ENCODE measurements at places on chromosomes 12 and 14.
A peak's percentile ranks its signal among the peaks of the same experiment; 100 is the strongest.

DNA sequence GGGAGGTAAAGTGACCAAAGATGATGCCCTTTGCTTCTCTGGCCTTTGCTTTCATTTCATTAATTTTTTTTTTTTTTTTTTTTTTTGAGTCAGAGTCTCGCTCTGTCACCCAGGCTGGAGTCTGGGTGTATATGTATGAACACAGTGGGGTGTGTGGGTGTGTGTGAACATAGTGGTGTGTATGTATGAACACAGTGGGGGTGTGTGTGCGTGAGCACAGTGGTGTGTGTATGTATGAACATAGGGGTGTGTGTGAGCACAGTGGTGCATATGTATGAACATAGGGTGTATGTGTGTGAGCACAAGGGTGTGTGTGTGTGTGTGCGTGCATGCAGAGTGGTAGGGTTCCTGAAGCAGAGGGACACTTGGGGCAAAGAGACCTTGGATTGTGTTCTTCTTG lies 9.6 kb downstream of the KLC1 start:
- DNase-seq = no peak

DNA sequence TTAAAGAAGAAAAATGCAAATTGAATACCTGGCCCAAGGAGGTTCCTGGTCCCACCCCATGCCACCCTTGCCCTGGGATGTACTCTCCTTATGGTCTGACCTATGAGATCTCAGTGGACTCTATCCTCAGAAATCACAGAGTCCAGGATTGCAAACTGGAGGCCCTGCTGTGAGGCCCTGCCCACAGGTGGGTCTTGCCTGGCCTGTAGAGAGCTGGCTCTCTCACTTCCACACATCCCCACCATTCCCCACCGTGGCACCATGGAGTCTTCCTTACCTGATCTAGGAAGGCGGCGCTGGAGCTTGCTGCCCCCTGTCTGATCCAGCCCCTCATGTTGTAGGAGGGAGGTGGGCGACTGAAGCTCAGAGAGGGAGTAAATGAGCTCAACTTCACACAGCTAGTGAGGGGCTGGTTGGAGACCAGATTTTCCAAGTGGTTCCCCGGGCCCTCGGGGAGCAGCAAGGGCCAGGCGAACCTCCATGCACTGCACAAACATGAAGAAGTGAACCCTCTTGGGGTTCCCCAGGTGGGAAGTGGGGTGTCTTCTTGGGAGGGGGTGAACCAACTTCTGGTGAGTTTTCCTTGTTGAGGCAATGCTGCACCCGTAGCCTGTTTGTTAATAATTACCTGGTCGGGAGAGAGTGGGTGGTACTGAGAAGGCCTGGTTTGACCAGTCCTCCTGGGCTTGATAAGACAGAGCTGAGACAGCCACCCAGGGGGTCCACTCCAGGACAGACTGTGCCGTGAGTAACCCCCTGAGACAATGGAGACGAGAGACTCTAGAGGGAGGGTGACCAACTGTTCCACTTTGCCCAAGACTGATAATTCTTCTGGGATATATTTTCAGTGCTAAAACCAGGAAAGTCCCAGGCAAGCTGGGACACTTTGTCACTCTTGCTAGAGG lies at the start of gene SERPINA4:
Gene SERPINA4, plus strand, starts transcription at position 692 of the 905 bp plus-strand sequence. CDS start 2,041 bp downstream, outside the sequence.
- no peak for DNase-seq

- DNase-seq = no peak
Observed at GRCh38 chr14:54354968-54355641, 41.7 kb upstream of the CDKN3 start.

DNA sequence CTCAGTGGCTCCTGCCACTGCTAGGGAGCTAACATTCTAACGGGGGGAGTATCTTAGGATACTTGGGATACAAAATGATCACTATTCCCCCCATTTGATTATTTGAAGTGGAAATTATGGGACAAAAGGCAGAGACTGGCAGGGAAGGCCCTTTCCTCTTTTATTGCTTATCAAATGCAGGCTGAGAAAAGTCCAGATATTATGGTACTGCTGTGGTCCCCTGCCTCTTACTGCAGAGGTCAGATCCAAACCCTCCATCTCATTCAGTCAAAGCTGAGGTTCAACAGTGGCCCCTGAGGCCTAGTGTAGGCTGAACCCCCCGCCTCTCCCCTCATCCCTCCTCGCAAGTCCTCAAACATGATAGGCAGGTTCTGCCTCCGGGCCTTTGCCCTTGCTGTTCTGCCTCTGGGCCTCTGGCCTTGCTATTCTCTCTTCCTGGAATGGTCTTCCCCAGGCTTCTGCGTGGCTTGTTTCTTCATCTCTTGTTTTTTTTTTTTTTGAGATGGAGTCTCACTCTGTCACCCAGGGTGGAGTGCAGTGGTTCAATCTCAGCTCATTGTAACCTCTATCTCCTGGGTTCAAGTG lies 34.2 kb downstream of the KRT80 start:
- DNase-seq = no peak

DNA sequence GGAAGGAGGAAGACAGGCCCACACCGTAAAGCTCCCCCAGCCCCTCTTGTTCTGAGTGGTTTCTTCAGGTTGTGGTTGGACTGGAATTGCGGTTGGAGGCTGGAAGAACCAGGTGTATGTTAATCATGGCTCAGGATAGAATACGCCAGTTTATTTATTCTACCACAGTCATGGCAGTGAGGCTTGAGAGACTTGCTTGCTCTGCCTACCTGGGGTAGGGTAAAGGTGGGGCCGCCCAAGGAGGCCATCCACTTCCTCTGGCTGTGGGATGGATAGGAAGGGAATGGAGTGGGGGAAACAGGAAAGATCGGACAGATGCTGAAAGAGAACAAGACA lies 8.1 kb downstream of the SHMT2 start:
- DNase-seq = no peak

DNA sequence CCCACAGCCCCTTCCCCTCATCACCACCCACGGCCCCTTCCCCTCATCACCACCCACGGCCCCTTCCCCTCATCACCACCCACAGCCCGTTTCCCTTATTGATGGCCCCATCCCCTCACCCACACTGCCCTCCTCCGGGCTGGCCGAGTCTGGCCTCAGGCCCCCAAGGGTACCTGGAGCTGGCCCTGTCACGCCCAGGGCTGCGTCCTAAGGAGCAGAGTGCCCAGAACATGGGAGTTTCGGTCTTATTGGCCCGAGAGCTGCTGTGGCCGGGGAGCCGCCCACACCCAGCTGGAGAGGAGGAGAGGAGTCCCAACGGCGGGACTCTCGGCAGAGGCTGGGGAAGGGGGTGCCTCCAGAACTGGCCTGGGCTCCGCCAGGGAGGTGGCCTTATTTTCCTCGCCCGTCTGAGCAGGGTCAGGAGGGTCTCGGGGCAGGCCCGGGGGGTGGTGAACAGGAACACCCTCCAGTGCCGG lies 182.3 kb downstream of the KIF26A start:
- no peak for DNase-seq

GRCh38 chr14:76085358-76085757 lies 66.4 kb upstream of the GPATCH2L start:
- no peak for DNase-seq

DNA sequence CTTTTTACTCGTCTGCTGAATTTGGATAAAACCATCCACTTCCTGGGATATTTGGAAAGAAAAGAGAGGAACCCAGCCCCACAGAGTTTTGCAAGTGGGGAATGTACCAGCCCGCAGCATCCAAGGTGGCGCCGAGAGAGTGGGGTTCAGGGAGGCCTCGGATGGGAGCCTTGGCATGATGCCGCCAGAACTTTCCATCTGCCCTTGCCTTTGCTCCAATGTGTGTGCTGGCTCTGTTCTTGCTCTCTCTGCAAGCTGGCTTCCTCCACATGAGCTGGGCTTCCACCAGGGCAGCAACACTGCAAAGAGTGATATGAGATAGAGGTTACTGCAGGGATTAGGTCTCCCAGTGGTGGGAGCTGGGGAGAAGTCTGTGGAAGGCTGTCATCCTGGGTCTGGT lies 6.6 kb upstream of the SERPINA12 start:
- no peak for DNase-seq

DNA sequence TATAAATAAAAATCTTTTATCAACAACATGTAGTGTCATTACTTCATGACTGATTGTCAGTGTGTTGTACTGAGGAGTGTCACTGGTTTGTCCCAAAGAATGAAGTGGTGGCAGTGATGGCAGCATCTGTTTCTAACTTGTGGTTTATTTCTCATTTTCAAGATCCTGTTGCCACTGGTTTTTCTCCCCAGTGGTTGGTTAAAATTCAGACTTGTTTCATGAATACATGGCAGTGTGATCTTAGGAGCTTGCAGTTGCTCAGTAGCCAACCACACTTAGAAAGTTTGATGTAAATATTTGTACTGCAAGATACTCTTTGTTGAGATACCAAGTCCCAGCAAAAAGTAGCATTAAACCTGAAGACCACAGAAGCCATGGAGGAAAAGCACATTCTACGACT lies 69.8 kb downstream of the PLEKHA5 start:
- no peak for DNase-seq

DNA sequence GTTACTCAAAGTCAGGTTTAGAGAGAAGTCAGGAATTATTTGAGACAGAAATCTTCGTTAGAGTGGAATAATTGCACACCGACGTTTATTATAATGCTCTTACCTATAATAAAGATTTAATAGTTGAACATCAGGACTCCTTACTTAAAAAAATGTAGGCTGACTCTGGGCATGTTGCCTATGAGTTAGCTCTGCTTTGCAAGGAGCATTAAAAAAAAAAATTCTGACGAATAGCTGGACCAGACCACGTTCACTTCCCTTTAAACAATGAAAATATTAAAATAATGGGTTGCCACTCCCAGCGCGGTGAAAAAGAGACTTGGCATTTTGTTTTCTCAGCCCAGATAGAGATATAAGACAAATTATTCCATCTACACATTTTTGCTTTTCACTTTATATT lies 574 bp upstream of the FANCM start:
- no peak for DNase-seq

DNA sequence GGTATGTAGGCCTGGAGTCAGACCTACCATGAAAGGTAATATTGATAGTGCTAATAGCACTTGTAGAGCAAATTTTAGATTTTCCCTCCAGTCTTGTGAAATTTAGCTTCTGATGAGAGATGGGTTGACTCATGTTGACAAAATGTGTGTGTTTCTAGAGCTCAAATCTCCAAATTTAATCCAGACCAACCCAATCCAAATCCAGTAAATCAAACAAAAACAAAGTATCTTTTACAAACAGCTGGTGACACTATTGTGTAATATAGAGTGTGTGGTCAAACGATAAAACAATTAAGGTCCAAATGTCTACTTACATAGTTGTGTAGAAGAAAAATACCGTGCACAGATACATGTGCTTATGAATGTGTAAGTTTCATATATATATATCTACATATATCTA lies 63.4 kb upstream of the KITLG start:
- DNase-seq = no peak

- no peak for DNase-seq
Observed at GRCh38 chr12:129776977-129777667, 126.7 kb downstream of the TMEM132D start.

- DNase-seq = peak; percentile 90
Observed at GRCh38 chr14:77158175-77158881, 16.7 kb upstream of the ZDHHC22 start.

DNA sequence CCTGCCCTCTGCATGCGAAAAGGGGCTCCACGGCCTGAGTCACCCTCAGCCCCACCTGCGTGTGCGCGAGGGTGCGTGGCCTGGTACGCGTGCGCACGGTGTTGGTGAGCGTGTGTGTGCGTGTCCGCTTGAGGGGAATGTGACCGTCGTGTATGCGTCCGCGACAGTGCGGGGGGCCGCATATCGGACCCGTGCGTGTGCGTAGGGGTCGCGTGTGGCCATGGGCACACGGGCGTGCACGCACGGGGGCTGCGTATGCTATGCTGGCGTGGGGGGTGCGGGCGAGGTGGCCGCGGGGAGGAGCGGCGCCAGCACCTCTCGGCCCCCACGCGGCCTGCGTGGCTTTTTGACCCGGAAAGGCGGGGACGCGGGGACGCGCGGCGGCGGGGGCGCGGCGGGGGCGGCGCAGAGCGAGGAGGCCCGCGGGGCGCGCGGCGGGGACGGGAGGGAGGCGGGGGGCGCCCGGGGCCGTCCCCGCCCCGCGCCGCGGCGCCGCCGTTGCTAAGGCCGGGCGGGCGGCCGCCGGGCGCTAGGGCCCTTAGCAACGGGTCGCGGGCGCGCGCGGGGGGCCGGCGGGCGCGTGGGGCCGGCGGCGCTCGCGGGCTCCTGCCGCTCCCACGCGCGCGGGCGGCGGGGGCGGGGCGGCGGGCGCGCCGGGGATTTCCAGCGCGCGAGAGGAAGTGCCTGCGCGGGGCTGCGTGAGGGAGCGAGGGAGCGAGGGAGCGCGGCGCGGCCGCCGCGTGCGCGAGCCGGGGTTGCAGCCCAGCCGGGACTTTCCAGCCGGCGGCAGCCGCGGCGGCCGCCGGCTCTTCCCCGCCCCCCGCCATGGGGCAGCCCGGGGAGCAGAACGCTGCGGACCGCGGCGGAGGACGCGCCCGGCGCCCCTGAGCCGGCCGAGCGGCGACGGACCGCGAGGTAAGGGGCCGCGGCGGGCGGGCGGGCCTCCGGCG lies at the start of gene TRAF3:
Gene TRAF3, plus strand, starts transcription at position 689 of the 950 bp plus-strand sequence. CDS start 92,753 bp downstream, outside the sequence.
- peak; percentile 46 for DNase-seq

DNA sequence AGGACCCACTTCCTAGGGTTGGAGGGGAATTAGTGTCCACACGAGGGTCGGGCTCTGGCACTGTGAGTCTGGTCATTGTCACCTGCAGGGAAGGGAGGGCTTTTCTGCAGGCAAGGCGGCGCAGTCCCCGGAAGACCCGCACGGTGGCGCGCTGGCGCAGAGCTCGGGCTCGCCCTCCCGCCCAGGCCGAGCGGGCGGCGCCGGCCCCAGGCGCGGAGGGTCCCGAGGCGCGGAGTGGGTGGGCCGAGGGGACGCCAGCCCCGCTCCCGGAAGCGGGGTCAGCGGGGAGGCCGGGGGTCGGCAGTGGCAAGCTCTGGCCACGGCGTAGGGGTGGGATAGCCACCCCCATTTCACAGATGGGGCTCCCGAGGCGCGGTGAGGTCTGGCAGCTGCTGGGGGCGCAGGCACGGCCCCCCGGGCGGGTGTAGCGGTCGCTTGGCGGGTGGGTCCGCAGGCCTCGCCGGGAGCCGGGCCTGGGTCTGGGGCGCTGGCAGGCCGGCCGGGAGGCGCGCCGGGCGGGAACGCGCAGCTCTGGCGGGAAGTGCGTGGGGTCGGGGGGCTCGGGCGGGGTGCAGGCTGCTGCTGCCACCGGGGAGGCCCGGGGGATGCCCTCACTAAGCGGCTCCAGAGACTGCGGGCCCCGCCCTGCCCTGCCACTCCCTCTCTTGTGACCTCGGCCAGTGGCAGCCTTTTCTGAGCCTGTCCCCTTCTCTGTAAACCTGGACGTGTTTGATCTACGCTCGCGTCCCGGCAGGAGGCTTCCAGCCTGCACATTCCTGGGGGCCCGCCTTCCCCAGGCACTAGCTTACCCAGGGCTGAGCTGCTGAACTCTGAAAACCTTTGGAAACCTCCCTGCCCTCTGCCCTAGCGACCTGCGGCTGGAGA lies 46.1 kb downstream of the CYP46A1 start:
- DNase-seq = peak; percentile 70

DNA sequence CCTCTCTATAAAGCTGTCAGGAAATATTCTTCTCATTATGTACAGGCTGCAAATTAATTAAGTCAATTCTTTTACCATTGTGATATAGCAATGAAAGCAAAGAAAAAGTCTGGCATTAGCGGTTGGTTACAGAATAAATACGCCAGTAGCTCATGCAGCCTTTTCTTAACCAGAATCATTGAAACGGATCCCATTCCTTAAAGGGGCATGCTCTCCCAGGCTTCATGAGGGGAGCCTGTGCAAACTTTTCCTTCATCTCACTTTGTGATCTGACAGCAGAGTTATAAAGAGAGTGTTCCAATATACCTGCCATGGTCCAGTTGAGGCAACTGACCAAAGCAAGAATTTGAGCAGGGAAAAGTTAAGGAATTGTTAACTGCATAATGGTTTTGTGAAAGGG lies 337.7 kb downstream of the EMP1 start:
- DNase-seq = no peak

GRCh38 chr12:60201891-60202290 lies 606.1 kb downstream of the SLC16A7 start:
- DNase-seq = no peak
